ENCODE measurements at places on chromosomes 1 and 21.

DNA sequence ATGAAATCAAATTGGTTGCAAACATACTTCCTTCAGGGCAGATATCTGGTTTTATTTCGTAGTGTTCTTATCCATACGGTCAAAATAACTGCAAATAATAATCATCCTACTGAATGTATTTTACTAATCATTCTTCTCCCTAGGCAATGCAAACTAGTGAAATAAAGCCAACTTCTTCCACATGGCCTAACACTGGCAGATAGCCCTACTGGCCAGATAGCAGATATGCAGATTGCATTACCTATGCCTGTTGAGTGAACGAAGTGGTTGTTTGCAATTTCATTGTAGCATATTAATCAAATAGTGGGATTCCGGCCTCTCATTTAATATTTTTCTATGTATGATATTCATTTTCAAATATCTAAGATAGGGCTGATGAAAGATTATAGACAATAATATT is 116.2 kb downstream of the CENPF start:
- no peak for DNase-seq

GRCh38 chr1:164660412-164660772 is 101.4 kb downstream of the PBX1 start:
- peak; percentile 8 for DNase-seq

DNA sequence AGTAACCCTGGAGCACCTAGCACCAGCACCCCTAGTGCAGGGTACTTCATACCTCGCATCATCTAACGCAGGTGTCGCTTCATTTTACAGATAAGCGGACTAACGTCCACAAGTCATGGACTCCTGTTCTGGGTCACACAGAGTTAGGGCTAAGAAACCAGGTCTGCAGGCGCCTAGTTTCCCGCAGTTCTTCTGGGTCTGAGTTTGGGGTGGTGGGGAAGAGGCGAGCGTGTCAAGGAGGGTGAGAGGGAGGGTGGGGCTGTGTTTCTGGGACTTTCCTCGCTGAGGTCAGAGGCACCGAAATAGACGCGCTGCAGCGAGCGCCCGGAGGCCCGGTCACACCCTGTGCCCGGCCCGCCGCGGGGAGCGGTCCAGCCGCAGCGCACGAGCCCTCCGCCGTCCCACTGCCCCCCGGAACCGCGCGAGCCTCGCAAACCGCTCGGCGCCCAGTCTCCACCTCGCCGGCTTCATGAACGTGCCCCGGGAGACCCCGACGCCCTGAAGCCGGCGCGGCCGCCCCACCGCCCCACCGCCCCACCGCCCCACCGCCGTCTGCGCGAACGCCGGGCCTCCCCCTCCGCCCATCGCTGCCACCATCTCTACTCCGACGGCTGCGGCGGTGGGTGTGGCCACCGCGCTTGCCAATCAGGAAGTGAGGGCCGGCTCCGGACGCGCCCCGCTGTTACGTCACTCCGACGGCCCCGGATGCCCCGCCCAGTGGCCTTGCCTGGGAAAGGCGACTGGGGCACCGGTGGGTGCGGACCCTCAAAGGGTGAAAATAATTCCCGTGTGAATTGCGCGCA is 12.3 kb downstream of the IFI6 start:
- DNase-seq = peak; percentile 94

- DNase-seq = no peak
These were observed 2.8 kb downstream of the KCNN3 start for GRCh38 chr1:154867064-154867825.

- no peak for DNase-seq
These were observed 3.0 kb downstream of the TENT5B start for GRCh38 chr1:27009601-27010197.

- no peak for DNase-seq
These were observed 1.2 kb downstream of the HHIPL2 start for GRCh38 chr1:222546548-222547259.

DNA sequence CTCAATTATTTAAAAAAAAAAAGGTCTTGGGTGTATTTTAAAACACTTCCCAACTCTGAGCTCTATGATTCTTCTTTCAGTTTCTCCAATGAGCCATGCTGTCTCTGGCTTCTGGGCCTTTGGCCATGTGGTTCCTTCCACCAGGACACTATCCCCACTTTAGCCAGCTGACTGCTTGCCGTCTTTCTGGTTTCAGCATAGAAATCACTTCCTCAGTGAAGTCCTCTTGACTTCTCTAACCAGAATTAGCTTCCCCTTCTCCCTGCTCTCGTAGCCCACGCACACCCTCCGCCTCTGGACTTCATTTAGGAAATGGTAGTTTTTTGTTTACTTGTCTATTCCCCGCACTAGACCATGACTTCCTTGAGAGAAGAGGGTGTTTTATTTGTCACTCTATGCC is 1.1 kb upstream of the DIO1 start:
- DNase-seq = no peak

DNA sequence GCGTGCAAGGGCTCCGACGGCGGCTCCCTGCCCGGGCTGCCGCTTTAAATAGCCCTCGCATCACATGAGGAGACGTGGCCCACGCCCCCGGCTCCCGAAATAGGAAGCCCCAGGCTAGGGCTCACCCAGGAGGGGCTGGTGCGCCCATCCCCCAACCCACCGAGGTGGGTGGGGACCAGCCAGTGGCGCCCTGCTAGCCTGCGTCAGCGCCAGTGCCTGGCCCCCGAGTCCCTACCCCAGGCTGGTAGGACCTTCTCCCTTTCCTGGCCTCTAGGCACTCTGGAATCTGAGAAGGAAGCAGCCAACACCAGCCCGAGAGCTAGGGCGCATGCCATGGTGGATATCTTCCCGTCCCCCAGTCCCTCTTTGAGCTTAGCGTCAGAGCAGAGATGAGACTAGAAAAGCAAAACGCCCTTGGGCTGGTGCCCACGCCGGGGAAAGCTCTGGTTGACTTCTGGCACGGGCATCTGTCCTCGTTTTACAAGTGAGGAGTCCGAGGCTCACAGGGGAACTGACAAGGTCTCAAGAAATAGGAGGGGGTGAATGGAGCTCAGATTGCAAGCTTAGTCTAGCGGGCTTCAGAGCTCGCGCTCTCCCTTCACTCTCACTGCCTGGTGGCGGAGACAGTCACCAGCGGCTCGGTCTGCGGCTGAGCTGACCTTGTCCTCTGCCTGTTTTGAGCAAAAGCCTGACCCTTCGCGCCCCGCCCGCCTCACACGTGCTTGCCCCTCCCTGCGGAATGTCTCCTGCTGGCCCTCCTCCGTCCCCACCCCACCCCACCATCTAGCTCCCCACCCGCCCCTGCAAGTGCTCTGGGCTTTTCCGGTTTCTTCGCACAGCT is at the start of gene FABP3:
TSS of gene FABP3 (minus strand) at position 21 of the 841 bp plus-strand sequence. CDS start 62 bp downstream, outside the sequence.
- no peak for DNase-seq

GRCh38 chr1:198691063-198691462 is 52.2 kb downstream of the PTPRC start:
- DNase-seq = no peak

DNA sequence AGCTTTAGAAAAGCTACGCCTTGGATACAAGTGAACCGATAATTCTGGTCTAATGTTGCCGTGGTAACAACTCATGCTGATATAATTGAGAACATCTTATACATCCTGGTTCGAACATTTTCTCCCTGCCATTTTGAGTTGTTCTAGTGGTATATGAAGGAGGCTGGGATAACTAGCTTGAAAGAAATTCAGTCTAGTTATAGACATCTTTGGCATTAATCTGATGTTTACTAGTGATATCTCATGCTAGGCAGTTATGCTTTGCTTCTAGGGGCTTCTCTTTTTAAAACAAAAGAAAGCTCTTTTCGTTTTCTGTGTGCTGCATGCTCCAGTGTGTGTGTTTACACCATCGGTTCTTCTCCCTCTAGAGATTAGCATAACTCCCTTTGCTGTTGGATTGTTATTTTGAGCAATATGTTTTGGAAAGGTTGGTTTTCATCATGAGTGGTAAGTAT is 20.5 kb downstream of the PRKACB start:
- DNase-seq = no peak

- DNase-seq = no peak
These were observed 1.1 kb upstream of the MAP7D1 start for GRCh38 chr1:36154765-36155407.

GRCh38 chr1:90973897-90974798 is 47.7 kb downstream of the ZNF644 start:
- DNase-seq = no peak

DNA sequence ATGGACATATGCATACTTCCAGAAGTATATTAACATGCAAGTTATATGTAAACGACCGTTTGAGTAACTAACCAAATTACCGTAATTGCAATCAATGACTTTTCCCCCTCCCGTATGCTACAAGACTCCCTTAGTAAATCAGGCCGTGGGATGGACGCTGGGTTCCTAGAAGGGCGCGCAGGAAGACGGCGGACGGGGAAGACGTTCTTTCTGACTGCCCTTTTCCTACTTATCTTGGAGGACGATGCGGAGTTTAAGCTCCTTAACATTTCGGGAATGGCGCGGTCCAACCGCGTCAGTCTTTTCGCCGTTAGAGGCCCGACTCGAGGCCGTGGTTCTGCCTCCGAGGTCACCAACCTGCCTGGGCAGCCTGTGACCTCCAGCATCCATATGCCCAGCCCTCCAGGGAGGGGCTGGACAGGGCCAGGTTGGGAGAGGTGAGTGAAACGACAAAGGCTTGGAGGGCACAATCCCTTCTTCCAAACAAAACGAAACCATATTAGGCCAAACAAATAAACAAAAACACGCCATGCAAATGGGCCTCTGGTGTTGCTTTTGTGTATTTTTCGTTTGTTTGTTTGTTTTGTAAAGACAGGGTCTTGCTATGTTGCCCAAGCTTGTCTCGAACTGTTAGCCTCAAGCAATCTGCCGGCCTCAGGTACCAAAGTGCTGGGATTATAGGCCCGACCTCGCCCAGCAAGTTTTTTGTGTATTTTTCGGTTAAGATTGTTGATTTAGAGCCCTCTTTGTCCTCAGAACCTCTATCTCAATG is 873 bp upstream of the PI4KB start:
- no peak for DNase-seq

DNA sequence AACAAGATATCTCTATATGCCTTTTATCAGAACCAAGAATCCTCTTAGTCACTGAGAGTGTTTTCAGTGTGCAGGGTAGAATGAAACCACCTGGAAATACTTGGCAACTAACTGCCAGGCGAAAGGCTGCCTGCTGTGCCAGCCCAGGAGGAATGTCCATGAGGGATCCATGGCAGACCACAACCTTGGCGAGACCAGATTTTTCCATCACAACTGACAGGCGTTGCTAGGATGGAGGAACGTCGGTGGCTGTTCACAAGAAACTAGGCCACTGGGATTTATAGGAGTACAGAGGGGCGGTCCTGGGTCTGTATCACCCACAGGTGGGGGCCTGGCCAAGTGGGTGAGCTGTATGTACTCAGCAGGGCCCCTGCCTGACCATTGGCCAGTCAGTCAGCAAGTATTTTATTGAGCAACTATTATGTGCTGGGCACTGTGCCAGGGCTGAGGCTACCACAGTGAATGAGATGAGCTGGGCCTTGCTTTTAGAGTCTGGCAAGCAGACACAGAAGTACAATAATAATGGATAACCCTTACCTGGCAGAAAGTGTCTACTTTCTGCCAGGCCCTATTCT is 199.4 kb downstream of the FOXD2 start:
- no peak for DNase-seq

- no peak for DNase-seq
These were observed 290.4 kb upstream of the PLXNA2 start for GRCh38 chr1:208534599-208534897.

DNA sequence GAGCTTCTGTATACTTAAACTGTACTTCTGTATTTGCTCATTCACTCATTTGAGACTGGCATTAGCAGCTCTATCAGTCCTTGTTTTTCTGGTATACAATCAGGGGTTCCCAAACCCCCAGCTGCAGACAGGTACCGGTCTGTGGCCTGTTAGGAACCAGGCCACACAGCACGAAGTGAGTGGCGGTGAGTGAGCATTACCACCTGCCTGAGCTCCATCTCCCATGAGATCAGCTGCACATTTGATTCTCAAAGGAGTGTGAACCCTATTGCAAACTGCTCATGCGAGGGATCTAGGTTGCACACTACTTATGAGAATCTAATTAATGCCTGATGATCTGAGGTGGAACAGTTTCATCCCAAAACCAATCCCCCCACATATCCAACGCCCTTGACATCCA is 18.2 kb upstream of the NUF2 start:
- no peak for DNase-seq

- no peak for DNase-seq
These were observed 2.7 kb downstream of the COL24A1 start for GRCh38 chr1:86153836-86154235.

DNA sequence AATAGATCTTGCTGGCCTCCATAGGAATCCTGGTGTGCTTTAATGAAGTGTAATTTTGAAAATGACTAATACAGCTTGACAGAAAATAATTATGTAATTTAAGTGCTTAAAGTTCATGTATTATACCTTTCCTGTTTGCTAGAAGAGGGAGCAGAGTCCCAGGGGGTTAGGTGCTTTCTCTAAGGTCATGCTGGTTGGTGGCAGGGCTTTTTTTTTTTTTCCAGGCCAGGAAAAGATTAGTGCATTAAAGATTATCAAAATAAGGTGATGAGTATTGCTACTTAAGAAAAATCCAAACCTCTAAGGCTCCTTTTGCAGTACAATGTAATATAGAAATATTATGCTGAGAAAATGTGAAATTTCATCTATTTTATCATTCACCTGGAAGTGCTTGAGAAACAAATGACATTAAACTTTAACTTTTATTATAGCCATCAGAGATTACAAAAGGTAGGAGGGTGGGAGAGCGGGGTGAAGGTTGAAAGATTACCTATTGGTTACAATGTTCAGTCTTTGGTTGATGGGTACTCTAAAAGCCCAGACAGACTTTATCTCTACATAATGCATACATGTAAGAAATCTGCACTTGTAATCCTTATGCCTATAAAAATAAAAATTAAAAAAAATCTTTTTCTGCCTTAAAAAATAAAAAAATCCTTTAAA is 110.8 kb downstream of the RABGAP1L start:
- no peak for DNase-seq

GRCh38 chr1:227906550-227907071 is 41.1 kb downstream of the WNT9A start:
- DNase-seq = no peak

- no peak for DNase-seq
These were observed 3.7 kb downstream of the GLIS1 start for GRCh38 chr1:53735261-53735660.

DNA sequence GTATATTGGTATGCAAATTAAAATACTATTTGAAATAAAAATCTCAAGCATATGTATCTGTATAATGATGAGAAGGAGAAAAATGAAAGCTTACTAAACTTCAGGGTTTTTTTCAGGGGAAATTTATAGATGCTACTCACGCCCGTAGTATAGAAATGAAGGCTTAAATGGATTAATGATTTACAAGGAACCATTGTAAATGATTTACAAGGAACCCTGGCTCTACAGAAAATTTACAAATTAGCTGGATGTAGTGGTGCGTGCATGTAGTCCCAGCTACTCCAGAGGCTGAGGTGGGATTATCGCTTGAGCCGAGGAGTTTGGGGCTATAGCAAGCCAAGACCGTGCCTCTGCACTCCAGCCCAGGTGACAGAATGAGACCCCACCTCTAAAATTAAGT is 150.5 kb downstream of the PCBP3 start:
- DNase-seq = no peak

GRCh38 chr1:116671912-116672311 is 4.4 kb upstream of the IGSF3 start:
- DNase-seq = no peak

GRCh38 chr1:8020032-8020431 is 6.1 kb downstream of the ERRFI1 start:
- DNase-seq = no peak

Measured in NK-92 treated with Interleukin-12 subunit alpha and Interleukin-12 subunit beta, amount 100 ng/mL, for 24 hours (cell line).